ENCODE measurements at places on chromosomes 3 and 15.

DNA sequence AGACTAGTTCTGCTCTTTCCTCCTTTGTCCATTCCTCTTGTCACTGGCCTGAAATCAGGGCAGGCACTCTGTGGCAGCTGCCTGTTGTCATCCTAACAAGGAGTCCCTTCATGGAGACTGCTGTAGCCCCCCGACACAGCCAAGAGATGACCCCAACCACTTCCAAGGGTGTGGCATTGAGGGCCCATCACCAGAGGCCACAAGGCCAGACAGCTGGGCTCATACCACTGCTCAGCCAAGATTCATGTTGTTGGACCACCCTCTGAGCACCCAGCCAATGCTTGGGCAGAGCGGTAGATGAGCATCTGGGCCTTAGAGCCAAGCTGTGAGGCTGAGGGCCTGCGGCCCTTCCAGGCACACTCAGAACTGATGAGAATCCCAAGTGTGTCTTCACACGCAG is 85.4 kb downstream of the EPHB1 start:
- DNase-seq: no peak

- no peak for DNase-seq
These were observed 365.7 kb upstream of the ICE2 start for GRCh38 chr15:60844511-60845174.

DNA sequence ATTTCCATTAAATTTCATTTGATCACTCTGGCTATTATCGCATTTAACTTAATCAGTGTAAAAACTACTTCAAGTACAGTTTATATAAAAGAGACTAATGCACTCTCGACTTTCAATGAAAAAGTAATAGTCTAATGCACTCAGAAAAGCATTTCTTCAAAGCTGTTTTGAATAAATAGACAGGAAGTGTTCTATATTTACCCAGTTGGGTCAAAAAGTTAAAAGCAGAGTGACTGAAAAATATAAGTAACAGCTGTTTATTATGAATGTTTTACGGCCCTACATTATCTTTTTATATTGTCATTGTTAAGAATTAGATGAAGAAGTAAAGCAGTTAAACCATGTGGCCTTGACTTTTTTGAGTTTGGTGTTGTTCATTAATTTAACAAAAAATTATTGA is 391.8 kb downstream of the ZPLD1 start:
- no peak for DNase-seq

GRCh38 chr3:99474776-99475175 is 163.6 kb upstream of the COL8A1 start:
- no peak for DNase-seq

GRCh38 chr3:160950542-160950941 is 154.6 kb downstream of the B3GALNT1 start:
- DNase-seq: no peak

DNA sequence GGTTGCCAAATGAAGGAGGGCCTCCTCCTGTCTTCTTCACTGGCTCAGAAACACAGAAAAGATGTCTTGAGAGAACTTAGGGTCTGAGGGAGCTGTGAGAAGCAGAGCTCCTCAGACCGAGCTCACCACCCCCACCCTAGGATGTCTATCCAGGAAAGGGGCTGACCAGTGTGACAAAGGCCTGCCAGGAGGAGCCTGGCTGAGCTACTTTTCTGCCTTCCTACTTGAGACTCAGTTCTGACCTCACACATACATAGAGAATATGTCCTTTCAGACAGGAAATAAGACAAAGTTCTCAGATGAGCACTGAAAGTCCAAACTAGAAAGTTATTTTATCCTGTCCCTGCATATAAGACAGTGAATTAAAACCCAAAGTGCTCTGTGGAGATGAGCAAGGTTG is 54.5 kb downstream of the KIF9 start:
- DNase-seq: no peak

GRCh38 chr3:183253528-183254486 is 754 bp downstream of the B3GNT5 start:
- DNase-seq: no peak

DNA sequence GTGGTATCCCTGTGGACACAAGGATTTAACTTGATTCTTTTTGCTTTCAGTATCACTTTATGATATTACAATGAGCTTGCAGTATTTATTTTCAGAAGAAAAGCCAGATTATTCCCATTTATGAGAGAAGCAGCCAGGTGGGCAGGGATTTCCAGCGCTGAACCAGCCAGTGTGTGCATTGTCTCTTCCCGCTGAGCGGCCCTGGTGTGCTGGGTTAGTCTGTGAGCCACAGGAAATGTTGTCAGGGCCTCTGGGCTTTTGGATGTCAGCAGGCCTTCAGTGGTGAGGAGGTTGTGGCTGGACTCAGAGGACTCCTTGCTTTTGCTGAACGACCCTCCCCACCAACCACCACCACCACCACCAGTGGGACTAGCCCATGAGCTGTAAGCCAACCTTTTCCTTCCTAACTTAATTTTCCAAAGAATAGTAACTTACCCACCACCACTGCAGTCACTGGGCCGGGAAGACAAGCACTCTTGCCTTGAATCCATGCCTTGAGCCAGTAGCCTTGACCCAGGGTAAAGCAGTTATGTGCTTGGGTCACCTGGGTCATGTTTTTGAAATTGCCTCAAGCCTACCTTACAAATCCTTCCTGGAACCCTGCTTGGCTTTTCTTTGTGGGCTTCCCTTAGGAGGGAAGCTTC is 33.1 kb downstream of the FLNB start:
- no peak for DNase-seq

GRCh38 chr3:136624894-136625815 is 127.0 kb downstream of the STAG1 start:
- DNase-seq: no peak

DNA sequence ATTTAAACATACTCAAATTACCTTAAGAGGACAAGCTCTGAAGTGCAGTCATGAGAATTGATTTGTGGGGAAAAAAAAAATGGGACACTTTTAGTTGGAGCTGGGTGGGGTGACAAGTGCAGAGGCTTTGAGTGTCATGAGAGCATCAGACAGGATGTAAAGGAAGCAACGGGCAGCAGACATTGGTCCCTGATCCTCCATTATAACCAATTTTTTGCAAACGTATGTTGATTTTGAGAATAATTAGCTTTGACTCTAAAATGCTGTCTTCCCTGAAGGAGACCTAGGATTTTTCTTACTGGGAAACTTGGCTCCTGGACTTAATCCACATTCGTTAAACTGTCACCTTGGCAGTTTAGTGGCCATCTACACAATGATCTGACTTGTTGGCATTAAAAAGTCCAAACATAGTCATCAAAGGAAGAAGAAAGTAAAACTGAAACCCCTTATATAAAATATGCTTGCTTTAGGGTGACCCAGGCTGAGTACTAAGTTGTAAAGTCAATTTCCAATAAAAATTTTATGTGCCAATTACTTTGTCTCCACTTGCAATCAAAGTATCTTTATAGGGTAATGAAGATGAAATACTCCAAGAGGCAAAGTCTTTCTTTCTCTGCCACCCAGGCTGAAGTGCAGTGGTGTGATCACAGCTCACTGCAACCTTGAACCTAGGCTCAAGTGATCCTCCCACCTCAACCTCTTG is 45.6 kb downstream of the BCL2L10 start:
- DNase-seq: no peak

DNA sequence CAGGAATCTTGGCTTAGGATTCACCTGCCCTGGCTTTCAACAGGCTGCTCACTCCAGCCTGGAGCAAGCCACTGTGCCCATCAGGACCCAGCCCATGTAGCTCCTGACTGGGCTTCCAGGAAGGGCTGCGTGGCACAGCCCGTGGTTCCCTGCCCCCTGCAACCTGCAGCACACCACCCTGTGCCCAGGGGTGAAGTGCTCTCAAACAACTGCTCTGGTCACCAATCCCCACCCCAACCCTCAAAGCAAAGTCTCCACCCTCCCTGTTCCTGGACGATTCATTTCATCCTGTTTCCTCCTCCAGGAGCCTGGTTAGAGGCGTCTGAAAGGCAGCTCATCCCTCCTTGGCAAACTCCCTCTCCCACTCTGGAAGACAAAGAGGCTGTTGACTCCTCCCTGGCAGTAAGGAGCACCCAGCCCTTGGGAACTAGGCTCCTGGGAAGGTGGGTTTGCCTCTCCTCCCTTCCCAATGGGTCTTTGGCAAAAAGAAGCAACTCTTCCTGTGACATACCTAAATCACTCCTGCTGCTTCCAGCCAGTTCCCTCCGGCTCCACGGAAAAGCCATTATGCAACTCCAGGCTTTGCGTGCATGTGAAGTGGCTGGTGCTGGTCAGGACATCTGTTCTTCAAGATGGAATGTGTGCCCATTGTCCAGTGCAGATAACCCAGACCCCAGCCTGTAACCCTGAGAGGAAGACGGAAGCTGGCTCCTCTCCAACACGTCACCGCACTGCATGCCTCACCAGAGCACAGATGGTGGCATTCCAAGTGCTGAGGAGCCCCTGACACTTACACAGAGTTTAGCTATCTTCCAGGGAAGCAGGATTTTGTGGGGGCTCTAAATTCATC is 29.1 kb upstream of the VIPR1 start:
- no peak for DNase-seq

GRCh38 chr3:127680798-127681221 is 8.1 kb downstream of the ABTB1 start:
- DNase-seq: no peak

- DNase-seq: no peak
These were observed 259.9 kb downstream of the IL20RB start for GRCh38 chr3:137217733-137218132.

- no peak for DNase-seq
These were observed 841.9 kb downstream of the OTOL1 start for GRCh38 chr3:162338514-162338913.

- DNase-seq: no peak
These were observed 768 bp downstream of the AAGAB start for GRCh38 chr15:67253549-67254237.

- DNase-seq: no peak
These were observed 28.1 kb downstream of the SPINK8 start for GRCh38 chr3:48305396-48305795.

GRCh38 chr3:63279005-63279841 is 1.1 kb downstream of the SYNPR start:
- no peak for DNase-seq

DNA sequence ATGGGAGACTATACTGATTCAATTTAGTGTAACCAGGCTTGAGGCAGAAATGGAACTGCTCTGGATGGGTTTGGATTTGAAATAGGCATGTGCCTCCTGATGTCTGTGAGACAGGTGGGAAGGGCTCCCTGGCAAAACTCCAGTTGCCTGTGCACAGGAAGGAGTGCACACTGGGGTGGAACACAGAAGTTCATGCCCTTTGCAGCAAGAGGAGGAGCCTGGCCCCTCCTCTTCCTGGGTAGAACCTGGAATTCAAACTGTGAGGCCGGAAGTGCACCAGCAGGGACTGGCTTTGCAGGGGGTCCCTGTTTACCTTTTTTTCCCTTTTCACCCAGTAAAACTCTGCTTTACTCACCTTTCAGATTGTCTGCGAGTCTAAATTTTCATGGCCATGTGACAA is 99.9 kb downstream of the GMPS start:
- no peak for DNase-seq

GRCh38 chr3:197372047-197372661 is 73.7 kb upstream of the DLG1 start:
- DNase-seq: no peak

- no peak for DNase-seq
These were observed 37.3 kb downstream of the BSN start for GRCh38 chr3:49591615-49592014.

DNA sequence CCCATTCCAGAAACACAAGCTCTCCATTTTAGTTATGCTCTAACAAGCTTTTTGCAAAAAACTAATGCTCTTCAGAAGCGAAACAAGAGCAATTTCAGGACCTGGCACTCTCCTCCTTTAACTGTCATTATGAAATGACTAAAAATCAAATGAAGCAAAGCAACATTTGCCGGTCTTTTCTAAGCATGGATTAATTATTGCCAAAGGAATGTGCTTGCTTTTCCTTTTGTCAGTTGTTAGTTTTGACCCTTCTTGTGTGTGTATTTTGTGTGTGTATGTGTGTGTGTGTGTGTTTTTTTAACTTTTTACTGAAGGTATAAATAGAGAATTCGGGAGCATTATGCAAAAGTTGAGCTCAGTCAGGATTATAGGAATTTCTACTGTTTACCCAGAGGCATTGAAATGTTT is 509.1 kb downstream of the TUSC7 start:
- DNase-seq: no peak

GRCh38 chr15:95957861-95958260 is 372.6 kb upstream of the NR2F2 start:
- DNase-seq: no peak

DNA sequence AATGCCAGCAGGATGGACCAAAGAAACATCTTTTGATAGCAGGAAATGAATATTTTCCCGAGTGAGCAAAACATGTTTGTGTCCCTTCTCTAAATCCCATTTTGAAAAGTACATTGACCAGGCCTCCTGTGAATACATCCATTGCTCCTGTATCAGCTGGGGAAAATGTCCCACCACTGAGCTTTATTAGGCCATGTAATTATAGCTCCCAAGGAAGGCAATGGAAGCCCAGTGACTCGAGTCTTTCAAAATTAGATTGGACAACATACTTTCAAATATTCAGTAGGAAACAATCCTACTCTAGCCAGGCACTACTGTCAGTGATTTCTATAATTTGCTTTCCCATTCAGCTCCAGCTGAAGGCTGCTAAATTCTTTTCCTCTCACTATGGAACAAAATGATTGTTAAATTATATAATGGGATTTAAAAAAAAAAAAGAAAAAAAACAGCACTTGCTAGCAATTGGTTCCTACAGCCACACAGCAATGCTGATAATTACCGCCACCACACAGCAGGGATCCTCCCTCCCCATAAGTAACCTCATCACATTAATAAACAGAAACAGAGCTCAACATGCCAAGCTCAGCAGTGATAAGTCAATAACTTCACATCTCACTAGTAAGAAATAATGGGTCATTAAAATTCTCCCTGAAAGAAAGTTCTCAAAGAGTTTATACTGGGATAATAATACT is 172.4 kb upstream of the SLC2A2 start:
- DNase-seq: no peak

- DNase-seq: no peak
These were observed 62.6 kb downstream of the DUT start for GRCh38 chr15:48393645-48394506.

DNA sequence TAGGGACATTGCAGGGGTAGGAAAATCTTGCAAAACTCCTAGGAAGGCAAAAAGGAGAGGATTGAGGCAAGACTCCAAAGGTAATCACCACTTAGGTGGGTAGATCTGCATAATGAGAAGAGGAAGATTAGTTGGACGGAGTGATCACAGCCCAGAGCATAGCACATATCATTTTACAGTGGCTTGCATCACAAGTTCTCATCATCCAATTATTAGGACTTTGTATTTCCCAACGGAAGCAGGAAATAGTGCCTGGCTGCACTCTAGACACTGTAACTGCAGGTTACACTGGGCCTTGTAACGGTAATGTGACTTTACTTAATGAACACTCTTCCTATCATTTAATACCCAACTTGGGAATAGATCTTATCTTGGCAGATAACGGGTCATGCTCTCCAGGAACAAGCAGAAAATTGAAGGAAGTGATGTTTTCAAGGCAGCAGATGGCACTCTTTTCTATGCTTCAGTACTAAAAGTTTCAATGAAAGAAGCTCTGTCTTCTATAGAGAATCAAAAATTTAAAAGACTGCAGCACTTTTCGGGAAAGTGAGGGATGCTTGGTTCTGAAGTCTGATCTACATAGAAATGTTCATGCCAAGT is 101.9 kb upstream of the KCNMB2 start:
- DNase-seq: no peak

Measured in hippocampal formation (tissue), 2 donors.